ENCODE measurements at places on chromosomes 3 and 15.

DNA sequence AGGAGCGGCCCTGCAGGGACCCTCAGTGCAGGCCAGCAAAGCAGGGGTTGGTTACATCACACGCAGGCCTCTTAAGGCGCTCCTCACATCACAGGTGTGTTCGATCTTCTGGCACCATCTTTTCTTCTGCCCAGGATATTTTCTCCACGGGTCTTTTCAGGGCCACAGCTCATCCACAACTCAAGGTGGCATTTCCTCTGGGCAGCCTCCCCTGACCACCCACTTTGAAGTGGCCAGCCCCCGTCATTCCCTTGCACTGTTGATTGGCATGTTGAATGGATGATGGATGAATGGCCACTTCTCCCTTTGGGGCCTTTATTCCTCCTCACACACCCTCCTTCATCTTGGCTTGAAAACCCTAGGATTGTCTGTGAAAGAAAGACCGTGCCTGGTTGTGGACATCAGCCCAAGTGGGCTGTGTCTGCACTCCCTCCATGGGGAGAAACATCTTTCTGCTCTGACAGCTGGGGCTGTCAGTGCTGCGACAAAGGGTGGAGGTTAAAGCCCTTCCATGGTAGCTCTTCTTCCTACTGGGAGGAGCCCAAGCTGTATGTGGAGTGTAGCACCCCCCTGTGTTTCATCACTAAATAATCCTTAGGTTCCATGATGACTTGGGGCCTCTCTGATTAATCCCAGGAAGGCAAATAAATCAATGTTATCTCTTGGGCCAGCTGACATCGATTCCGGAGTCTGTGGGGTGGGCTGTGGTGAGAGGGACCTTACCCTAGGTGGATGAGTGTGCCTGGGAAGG lies 102.5 kb downstream of the EPHB1 start:
- DNase-seq: no peak

DNA sequence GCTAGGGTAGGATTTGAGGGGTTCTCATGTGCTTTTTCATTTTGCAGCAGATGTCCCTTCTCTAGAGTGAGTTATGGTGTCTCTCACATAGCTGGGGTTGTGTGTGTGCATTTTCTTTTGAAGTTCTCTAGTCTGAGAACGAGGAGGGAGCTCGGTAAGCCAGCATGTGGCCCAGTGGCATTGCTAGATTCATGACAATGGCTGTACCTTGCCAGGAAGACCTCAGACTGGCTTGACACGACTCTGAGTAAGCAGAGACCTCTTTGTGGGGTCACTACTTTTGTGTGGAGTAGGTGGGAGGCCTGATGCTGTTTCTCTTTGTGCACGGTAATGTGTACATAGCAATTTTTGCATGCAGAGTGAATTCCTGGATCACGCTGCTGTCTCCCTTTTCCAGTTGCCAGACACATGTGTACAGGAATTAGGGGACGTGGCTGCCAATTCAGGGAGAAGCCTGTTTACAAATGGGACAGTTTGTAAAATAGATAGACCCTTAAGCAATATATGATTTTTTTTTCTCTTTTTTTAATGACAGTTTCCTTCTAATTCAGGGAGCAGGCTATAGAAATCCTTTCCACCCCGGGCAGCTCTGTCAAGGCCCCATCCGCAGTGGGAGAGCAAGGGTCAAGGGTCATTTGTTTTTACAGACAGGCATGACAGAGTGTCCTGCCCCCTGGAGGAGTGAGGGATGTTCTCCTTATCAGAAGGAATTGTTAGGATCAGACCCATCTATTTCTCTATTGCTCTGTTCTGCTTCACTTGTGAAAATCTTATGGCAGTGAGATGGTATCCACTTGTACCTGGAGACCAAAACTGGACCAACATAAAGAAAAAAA lies 4.6 kb downstream of the CACNA1D start:
- no peak for DNase-seq

DNA sequence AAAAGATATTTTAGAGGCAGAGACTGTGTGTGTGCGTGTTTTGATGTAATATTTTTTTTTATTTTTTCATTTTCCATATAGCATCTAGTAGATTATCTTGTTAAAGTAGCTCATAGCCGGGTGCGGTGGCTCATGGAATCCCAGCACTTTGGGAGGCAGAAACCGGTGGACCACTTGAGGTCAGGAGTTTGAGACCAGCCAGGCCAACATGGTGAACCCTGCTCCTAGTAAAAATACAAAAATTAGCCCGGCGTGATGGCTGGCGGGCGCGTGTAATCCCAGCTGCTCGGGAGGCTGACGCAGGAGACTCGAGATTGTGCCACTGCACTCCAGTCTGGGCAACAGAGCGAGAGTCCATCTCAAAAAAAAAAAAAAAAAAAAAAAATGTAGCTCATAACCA lies 1481.2 kb upstream of the CADM2 start:
- no peak for DNase-seq

- DNase-seq: no peak
These were observed 14.8 kb downstream of the LOXL1 start for GRCh38 chr15:73941044-73941443.

- no peak for DNase-seq
These were observed 1.9 kb upstream of the MEX3B start for GRCh38 chr15:82047453-82048400.

GRCh38 chr3:101847328-101847727 lies 2.0 kb upstream of the NFKBIZ start:
- no peak for DNase-seq

DNA sequence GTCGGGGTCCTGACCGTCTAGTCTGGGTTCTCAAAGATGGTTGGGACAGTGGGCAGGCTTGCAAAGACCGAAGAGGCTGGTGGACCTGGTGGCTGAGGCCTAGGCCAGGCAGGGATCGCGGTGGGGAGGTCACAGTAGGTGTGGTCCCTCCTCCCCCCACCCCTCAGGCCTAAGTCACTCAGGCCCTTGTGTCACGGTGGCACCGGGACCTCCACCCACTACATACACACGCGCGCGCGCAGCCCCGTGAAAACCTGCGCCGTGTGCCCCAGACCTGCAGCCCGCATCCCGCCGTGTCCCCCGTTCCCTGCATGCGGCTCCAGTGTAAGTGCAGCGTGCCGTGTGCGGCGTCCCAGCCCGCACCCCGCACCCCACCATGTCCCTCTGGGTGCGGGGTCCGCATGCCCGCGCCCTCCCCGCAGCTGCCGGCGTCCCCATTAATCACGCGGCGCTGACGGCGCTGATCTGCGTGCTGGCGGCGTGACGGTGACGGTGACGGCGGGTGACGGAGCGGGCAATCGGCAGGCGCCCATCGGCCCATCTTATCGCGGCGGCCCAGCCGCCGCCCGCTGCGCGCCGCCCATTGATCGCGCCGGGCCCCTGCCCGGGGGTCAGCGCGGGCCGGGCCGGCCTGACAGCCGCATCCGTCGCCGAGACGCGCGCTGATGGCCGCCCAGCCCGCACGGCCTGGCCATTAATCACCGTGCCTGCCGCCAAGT lies 24.4 kb downstream of the SEC61A1 start:
- peak; percentile 86 for DNase-seq

- no peak for DNase-seq
These were observed 12.1 kb downstream of the LACTB start for GRCh38 chr15:63133786-63134185.

DNA sequence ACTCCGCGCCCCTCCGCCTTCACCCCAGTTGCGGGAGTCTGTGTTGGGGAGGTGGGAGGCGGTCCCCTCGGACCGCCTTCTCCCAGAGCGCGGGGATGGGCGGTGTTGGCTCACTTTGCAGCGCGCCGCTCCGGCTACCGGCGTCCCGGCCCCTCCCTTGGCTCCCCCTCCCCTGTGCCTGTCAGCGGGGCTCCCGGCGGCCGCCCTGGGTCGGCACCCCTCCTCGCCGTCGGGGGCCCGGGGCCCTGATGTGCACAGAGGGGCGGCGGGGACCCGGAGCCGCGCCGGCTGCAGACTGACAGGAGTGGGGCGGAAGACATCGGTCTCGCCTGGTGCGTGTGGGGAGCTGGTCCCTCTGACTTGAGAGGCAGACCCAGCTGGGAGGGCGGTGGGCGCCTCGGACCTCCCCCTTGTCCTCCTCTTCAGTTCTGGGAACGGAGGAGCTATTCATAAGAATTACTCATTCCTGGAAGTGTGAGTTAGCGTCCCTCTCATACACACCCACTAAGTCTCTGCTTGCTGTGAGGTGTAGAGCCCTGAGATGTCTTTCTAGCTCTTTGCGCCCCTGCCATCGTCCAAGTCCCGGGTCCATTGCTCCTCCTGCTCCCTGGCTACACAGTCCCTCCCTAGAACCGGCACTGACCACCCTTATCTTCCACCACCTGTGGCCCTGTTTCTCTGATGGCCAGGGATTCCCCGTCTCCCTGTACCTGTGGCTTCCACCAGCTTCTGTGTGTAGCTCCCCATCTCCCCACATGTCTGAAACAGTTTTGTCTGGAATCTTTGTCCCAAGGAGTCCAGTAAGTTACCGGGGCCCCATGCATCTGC lies 42.3 kb upstream of the ROPN1 start:
- no peak for DNase-seq

GRCh38 chr3:109089265-109089664 lies 28.7 kb downstream of the MORC1 start:
- DNase-seq: no peak

- DNase-seq: no peak
These were observed 82.7 kb upstream of the FNDC3B start for GRCh38 chr3:171956705-171957104.

GRCh38 chr3:55189359-55189801 lies 261.5 kb upstream of the LRTM1 start:
- DNase-seq: no peak

GRCh38 chr15:97745481-97746071 lies 214.9 kb upstream of the ARRDC4 start:
- DNase-seq: no peak

- DNase-seq: no peak
These were observed 3.1 kb downstream of the NMNAT3 start for GRCh38 chr3:139674571-139675260.

- no peak for DNase-seq
These were observed 204.1 kb downstream of the CADM2 start for GRCh38 chr3:85162905-85163304.

- DNase-seq: no peak
These were observed 27.1 kb downstream of the FILIP1L start for GRCh38 chr3:100087198-100087597.

DNA sequence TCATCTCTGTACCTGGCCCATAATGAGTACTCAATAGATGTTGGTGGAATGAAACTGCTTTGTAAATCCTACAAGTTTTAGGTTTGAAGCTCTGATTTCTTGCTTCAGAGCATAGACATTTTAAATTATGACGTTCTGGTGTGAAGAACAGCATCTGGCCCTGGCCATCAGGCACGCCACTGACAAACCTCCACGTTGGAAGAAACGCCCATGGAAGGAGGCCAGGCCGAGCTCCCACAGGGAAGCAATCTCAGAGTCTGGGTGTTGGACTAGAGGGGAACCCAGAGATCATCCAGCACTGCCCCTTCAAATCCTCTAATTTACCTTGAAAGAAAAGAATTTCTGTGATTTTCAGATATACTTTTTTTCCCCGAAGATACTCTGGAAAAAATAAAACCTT lies 328.1 kb upstream of the RGMA start:
- DNase-seq: no peak

DNA sequence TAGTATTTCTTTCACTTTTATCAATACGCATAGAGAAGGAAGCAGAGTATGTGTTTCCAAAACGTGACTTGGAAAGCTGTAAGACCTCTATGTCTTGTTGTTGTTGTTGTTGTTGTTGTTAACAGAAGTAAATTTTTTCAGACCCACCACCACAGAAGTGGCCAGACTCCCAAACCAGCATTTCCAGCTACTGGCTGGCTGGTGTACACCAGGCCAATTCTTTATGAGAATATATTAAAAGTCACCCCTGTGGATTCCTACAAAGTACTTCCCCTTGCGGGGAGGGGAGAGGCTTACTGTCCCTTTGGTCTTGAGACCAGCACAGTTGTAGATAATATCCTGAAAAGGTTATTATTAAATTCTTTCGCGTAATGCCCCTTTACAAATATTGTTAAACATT lies 1.6 kb upstream of the FOXP1 start:
- no peak for DNase-seq

DNA sequence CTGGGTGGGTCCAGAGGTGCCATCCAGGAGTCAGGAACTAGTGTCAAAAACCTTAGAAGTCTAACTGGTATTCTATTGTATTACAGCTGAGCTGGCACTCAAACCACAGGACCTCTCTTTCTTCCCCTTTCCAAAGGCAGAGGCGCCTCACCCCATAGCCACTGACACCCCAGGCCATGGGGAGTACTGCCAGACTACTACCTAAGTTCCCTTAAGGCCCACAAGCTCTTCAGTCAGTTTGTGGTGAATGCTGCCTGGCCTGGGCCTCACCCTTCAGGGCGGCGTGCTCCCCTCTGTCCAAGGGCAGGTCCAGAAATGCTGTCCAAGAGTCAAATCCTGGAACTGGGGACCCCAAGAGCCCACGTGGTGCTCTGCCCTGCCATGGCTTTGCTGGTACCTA lies 43.0 kb upstream of the FGF7 start:
- DNase-seq: no peak

- DNase-seq: no peak
These were observed 139.0 kb upstream of the LIPC start for GRCh38 chr15:58292751-58293175.

DNA sequence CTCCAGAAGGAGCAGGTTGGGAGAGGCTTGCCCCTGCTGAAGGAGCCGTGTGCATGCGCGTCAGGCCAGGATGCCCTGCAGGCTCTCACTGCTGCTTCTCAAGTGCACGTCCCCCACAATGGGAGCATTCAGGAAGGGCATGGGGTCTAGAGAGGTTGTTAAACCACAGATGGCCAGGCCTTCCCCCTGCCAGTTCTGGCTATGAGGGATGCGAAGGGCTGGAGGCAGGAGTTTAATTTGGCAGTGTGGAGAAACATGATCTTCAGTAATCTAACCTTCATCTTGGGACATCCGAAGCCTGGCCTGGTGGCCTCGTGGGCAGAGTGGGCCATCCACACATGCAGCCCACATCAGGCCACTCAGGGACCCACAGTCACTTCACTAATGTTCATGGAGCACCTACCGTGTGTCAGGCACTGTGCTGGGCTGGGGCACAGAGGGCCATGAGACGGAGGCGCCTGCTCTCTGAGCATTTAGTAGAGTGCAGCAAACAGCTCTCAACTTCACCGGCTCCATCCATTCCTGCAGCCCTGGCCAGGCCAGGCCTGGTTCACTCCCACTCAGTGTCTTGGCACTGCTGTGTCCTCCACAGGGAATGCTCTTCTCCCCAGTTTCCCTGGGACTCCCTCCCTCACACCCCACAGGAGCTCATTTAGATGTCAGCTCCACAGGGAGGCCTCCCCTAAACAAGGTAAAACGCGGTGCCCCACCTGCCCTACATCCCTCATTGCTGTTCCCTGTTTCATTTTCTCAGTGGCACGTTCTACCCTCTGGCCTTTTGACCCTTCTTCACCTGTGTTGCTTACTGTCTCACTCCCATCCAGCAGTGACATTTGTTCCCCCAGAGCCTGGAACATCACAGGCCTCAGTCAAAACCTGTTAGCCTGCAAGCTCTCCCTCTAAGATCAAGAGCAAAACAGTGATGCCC lies 4.0 kb downstream of the CFAP100 start:
- DNase-seq: no peak

DNA sequence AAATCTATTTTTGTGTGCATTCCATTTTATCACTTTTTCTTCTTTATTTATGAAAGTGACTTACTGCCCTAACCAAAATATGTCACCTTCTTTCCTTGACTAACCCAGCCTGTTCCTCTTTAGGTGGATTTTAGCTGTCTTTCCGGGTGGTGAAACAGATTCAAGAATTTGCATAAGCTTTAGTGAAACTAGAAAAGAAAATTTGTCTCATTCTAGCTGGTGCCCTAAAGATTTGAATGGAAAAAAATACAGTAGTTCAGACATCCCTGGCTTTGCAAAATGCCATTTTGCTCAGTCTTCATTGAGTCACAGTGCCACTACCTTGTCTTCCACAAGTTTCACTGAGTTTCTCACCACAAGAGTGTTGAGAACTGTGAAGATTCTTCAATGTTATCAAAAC lies 28.2 kb upstream of the CCDC50 start:
- DNase-seq: no peak

All from cardiac septum (tissue), 1 donor.